ENCODE measurements at places on chromosomes 3 and 15.

DNA sequence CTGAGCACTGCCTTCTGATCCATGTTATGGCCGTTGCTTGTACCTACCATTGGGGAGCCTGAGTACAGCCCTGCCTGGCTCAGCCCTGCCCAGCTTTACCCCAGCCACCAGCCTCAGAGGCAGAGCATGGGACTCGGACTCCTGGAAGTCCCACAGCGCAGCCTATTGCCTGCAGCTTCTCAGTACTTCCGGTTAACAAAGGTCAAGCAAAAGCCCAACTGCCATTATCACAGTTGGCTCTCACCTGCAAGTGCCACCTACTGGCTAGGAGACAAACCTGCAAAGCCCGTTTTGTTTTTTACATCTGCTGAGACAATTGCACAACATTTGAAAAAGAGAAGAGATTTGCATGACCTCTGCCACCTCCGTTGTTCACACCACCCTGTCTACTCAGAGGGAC, 1081.7 kb downstream of the NAALADL2 start:
- DNase-seq = no peak

- DNase-seq = no peak
Measured at GRCh38 chr3:148297013-148297412, 400.7 kb upstream of the AGTR1 start.

DNA sequence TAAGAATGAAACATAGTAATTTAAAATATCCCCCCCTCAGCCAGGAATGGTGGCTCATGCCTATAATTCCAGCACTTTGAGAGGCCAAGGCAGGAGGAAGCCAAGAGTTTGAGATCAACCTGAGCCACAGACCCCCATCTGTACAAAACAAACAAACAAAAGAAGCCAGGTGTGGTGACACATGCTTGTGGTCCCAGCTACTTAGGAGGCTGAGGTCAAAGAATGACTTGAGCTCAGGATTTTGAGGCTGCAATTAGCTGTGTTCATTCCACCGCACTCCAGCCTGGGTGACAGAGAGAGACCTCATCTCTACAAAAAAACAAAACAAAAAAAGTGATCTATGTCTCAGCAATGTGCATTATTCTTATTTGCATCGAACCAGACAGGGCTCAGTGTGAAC, 800.8 kb downstream of the MCTP2 start:
- no peak for DNase-seq

GRCh38 chr15:57198131-57198530, 178.2 kb upstream of the CGNL1 start:
- DNase-seq = no peak
